Articular chondrocyte of knee joint (primary cell): ENCODE measurements at places on chromosomes 6 and 20. TPM values are rescaled to one million over a fixed set of nuclear protein-coding genes. Genes with fewer than 3 reads are reported as not detected.

The CFB gene
- total RNA-seq = 26.9 and 34.6 TPM in 2 replicates

The SLC24A3 gene
- 0.26 and 2.3 TPM in 2 replicates for total RNA-seq

The HTR1B gene
- 0.22 TPM in 1 of 2 replicates, not detected in the other for total RNA-seq

The BPHL gene
- 13.9 and 15.3 TPM in 2 replicates for total RNA-seq

The PKIG gene
- total RNA-seq = 90.5 and 124 TPM in 2 replicates

The BMP7 gene
- not detected in 2 replicates for total RNA-seq

The ENPP4 gene
- total RNA-seq = 1.6 and 2.4 TPM in 2 replicates

The SNAP25 gene
- total RNA-seq = not detected in 2 replicates

The CLDN20 gene
- total RNA-seq = not detected in 2 replicates

The SRMS gene
- not detected in 2 replicates for total RNA-seq

The KCNK5 gene
- 0.65 and 0.76 TPM in 2 replicates for total RNA-seq

The PDYN gene
- not detected in 2 replicates for total RNA-seq

The PTPRK gene
- total RNA-seq = 47.6 and 59.2 TPM in 2 replicates

The KIF16B gene
- 12.4 and 12.5 TPM in 2 replicates for total RNA-seq

The CDH26 gene
- 0.26 and 0.32 TPM in 2 replicates for total RNA-seq

The C20orf141 gene
- total RNA-seq = 0.32 TPM in 1 of 2 replicates, not detected in the other

The GPX5 gene
- not detected in 2 replicates for total RNA-seq

The FOXF2 gene
- 3.8 and 5.7 TPM in 2 replicates for total RNA-seq

The NOX3 gene
- not detected in 2 replicates for total RNA-seq

The FKBP1C gene
- total RNA-seq = 0.32 and 0.65 TPM in 2 replicates

The OR2H2 gene
- not detected in 2 replicates for total RNA-seq

The C6orf132 gene
- 3.2 and 3.8 TPM in 2 replicates for total RNA-seq

The SCRT2 gene
- total RNA-seq = not detected in 2 replicates

The LPA gene
- not detected in 2 replicates for total RNA-seq

The GJA10 gene
- total RNA-seq = not detected in 2 replicates

The THBS2 gene
- total RNA-seq = 75.6 and 121 TPM in 2 replicates

The KCNG1 gene
- 1.1 and 3.4 TPM in 2 replicates for total RNA-seq

The CRIP3 gene
- total RNA-seq = 0.32 TPM in 1 of 2 replicates, not detected in the other
